LHCN-M2 (cell line): ENCODE measurements at places on chromosomes 2 and 18. TPM values are rescaled to one million over a fixed set of nuclear protein-coding genes. Genes with fewer than 3 reads are reported as not detected.

DNA sequence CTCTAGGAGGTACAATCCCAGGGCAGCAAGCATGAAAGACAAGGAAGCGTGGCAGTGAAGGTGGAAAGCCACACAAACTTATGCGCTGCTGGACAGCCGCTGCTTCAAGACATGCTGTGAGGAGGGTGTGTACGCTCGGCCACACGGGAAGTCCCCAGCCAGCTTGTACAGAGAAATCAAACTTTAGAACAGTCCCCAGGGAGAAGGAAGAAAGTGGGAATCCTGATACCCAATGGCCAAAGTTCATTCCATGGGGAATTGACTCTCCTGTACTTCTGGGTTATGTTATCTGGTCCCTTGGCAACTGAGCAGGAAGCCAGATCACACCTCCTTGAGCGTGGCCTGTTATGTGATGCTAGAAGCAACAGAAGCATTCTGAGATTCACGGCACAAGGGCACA lies 86.1 kb upstream of the BOD1L2 start:
- DNase-seq, result no peak

GRCh38 chr2:47535073-47535472 lies 132.1 kb downstream of the MSH2 start:
- no peak for DNase-seq

DNA sequence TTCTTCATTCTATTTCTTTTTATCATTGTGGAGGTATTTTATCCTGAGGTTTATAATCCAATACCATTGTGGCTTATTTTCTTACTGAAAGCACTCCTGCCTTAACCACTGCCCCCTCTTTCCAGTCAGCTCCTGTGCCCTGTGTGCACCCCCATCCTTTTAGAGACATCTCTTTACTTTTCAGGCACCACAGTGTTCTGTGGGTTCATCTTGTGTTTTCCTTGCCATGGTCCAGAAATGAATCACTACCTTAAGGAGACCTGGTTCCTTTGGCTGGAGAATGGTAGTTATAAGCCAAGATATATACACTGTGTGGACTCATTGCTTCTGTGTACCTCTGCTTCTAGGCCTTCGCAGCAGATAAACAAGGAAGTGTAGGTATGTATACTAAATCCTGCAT lies 278.3 kb downstream of the PTGR3 start:
- no peak for DNase-seq

Gene IL36B
- not detected in 2 replicates for total RNA-seq

Gene GKN2
- total RNA-seq, result not detected in 2 replicates

Gene YES1
- total RNA-seq, result 112 and 124 TPM in 2 replicates

DNA sequence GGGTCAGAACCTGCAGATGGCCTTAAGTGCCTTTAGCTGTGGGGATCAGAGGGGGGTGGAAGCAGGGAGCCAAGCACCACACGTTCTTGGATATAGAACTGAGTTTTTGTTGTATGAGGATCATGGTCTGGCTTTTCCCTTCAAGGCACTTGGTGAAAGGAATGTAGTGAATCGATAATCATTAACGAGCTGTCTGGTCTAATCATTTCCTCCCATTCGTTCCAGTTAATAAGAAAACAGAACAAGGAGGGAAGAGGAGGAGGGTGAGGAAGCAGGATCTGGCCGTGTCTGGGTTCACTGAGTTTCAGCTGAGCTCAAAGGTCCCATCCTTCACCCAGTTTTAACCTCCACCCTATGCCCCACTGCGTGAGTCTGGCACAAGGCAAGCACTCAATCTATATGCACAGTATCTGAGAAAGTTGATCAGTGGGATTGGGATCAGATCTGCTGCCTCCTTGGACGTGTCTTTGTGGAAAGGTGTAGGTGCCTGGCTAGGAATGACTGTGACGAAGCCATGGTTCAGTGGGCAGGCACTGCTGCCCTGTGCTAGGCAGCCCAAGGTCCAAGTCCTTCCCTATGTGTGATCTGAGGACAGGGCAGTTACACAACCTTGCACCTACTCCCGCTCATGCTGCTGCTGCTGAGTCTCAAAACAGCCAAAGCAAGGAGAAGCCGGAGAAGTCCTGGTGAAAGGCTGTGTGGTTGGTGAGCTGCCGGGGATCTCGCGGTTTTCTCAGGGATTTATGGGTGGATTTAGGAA lies 54.8 kb downstream of the GALNT14 start:
- no peak for DNase-seq

Gene RPS27A
- total RNA-seq, result 812 and 1,153 TPM in 2 replicates

DNA sequence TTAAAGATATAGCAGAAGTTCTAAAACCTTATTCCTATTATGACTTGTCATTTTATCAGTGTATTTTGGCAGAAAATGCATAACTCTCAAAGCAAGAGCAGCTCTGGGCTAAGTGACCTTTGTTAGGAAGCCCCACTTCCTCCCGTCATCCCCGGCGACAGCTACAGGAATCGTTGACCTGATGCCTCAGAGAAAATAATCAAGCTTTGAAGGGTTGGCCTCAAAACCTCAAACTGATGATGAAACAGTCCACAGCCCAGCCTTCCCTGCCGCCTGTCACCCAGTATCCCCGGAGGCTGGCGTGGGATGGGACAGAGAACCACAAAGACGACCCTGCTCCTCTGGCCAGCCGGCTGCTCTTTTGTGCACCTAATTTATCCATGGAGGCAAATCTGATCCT lies 65.3 kb downstream of the KCNF1 start:
- no peak for DNase-seq

Gene TEKT4
- not detected in 2 replicates for total RNA-seq

DNA sequence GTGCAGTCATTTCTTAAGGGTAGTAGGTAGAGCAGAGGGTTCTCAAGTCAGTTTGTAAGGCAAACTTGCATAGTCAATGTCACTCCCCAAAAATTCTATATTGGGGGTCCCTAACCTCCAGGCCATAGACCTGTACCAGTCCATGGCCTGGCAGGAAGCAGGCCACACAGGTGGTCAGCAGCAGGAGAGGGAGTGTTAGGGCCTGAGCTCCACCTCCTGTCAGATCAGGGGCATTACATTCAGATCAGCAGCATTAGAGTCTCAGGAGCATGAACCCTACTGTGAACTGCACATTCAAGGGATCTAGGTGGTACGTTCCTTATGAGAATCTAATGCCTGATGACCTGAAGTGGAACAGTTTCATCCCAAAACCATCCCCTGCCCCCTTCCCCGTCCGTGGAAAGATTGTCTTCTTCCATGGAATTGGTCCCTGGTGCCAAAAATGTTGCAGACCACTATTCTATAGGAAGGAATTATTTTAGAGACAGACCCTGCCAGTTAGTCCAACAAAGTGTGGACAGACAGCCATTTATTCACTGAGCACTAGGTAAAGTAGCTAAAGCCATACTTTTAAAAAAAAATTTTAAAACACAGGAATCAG lies 6.7 kb downstream of the COA5 start:
- DNase-seq, result peak; percentile 20

Gene LGALSL
- 0.17 and 0.26 TPM in 2 replicates for total RNA-seq

Gene UGT1A6
- not detected in 2 replicates for total RNA-seq

GRCh38 chr18:40698129-40698528 lies 1256.9 kb upstream of the PIK3C3 start:
- no peak for DNase-seq

DNA sequence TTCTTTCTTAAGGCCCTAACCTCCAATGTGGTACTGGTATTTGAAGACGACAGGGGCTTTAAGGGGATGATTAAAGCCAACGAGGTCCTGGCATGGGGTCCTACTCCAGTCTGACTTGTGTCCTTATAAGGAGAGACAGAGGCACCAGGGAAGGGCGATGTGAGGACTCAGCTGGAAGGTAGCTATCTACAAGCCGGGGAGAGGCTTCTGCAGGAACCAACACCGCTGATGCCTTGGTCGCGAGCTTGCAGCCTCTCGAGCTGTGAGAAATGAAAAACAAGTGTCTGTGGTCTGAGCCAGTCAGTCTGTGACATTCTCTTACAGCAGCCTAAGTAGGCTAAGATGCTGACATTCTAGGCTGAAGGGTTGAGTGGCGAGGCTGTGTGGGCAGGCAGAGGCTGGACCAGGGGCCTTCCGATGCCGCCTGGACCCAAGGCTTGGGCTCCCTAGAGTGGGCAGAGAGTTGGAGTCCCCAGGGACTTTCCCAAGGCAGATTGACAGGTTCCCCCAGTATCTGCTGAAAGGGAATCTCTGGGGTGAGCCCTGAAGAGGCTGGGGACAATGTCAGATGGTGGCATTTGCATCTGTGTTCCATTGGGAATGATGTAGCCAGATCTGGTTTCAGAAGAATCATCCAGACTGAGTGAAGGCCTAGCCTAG lies 322.9 kb upstream of the HS6ST1 start:
- DNase-seq, result no peak

Gene EPB41L3
- under 0.01 TPM in 1 of 2 replicates, not detected in the other for total RNA-seq

Gene STARD7
- total RNA-seq, result 168 and 171 TPM in 2 replicates

Gene POTEC
- total RNA-seq, result not detected in 2 replicates

DNA sequence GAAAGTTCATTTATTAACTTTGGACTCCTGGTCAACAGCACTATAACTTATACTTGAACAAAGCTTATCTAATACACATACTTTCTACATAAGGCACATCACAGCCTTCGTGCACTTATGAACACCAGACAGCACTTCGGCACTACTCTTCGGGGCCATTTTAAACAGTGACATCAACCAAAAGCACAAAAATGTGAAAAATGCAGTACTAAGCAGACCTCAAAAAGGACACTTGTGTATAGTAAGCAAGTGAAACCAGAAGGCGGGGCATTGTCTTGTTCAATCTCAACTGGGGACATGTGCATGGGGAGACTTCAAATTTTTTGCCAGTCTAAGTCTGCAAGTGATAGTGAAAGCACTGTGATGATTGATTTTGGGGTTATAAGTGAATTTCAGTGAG lies 163.0 kb downstream of the NCKAP5 start:
- no peak for DNase-seq

DNA sequence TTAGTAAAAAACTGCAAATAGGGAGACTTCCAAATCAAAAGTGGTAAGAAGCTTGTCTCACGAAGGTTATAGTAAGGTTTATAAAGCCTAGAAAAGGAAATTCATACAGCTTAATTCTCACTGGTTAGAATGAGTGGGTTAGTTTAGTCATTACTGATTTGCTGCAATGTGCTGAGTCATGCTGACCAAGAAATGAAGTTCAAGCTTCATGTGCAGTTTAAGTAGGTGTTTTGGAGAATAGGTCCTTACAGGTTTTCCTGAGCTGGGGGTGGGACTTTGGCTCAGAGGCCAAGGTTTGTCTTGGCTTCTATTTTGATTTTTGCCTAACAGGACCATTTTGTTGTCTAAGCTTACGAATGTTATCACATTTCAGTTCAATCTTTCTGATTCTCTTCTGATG lies 15.1 kb downstream of the CLIP4 start:
- peak; percentile 78 for DNase-seq

Gene BCL2L11
- 1.4 and 6.9 TPM in 2 replicates for total RNA-seq

GRCh38 chr2:48016225-48017019 lies 110.1 kb upstream of the FBXO11 start:
- no peak for DNase-seq

GRCh38 chr18:505483-506122 lies 5.1 kb upstream of the COLEC12 start:
- no peak for DNase-seq

GRCh38 chr2:241798631-241799521 lies 10.1 kb upstream of the NEU4 start:
- no peak for DNase-seq

- no peak for DNase-seq
Observed at GRCh38 chr2:72442270-72442669, 294.6 kb upstream of the CYP26B1 start.

DNA sequence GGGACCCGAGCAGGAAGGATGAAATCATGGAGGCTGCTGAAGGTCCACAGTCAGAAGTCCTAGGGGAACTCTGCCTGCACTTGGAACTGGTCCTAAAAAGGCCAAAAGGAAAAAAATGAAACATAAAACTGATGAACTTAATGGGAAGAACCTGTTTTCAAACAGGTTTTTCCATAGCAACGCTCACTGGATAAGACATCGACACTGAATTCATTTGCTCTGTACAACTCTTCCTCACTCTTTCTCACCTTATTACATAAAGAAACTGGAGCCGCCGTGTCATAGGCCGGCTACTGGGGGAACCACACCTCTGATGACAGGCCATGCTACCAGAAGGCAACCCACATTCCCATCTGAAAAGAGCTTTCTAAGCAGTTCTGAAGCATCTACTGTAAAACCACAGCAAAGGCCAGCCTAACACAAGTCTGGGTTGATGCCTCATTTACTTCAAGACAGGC lies 83.6 kb downstream of the FARSB start:
- DNase-seq, result no peak
